ENCODE measurements at places on chromosomes 2 and 18.

DNA sequence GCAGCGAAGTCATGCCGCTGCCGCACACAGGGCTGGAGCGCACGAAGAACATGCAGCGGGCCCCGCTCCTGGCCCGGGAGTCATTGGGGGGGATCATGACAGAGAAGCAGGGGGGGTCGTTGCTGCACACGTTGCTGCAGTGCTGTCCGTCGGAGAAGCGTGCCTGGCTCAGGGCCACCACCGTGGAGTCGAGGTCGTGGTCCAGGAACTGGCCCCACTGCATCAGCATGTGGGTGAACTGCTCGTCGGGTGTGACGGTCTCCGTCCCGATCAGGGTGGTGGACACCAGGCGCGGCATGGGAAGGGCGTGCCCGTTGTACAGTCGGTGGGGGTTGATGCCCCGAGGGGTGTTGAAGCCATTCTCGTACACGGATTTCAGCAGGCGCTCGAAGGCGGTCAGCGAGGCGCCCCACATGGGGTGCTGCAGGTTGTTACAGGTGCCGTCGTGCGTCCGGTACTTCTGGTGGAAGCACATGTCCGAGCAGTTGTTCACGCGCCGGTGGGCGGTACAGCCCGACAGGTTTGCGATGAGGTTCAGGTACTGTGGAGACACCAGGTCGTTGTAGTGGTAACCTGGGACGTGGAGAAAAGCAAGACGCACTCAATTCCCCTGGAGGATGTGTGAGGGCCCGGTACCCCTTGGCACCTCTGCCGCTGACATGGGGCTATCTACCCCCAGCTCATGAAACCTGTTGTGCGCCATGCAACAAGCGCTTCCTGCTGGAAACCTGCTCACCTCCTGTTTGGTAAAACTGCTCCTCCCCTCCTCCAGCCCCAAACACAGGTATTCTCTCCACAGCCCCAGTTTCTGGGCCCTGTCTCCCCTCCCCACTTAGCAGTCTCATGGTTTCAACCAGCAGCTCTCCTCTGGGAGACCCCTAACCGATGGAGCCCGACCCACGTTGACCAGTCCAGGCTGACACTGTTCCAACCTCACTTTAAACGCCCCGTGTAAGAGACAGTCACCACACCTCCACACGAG, 94.9 kb downstream of the PXDN start:
- DNase-seq, result no peak

DNA sequence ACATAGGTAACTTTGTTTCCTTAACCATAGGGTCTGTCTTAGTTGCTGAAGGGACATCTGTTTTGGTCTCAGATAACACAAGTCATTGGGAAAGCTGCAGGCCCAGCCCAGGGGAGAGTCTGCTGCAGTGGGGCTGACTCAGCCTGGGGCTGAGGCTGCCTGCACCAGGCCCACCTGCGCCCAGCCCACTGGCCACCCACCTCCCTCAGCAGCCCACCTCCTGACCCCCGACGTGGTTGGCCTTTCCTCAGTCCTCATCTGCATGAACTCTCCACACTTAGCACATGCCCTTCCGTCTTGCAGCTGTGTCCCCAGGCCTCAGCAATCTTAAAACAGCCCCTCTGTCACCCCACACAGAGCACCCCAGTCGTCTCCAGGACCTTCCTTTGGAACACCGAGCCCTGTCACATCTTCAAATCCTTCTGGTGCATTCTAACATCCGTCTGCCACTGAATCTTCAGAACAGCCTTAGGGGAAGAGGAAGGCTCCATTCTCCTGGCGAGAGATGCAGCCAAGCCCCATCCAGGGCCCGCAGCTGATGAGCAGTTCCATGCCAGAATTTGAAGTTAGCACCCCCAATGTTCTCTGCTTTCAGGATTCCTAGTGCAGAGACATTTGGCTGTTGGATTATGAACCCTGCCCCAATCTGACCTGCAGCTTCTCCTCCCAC, 231.4 kb downstream of the SEPTIN10 start:
- no peak for DNase-seq

- no peak for DNase-seq
Observed at GRCh38 chr18:27250471-27250870, 65.4 kb upstream of the CHST9 start.

DNA sequence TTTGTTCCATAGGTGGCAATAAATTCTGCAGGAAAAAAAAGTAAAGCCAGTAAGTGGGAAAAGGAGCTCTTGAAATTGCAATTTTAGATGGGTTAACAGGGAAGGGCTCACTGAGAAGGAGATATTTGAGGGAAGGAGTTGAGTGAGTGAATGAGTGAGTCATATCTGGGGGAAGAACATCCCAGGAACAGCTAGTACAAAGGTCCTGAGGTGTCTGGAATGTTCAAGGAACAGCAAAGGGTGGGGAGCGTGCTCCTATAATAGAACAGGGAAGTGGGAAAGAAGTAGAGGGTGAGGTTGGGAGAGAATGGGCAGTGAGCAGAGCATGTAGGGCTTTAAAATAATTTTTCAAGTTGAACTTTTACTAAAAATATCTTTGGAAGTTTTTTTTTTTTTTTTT, 68.0 kb upstream of the PSME4 start:
- no peak for DNase-seq

GRCh38 chr18:44878335-44878734, 197.6 kb downstream of the SETBP1 start:
- DNase-seq, result no peak

DNA sequence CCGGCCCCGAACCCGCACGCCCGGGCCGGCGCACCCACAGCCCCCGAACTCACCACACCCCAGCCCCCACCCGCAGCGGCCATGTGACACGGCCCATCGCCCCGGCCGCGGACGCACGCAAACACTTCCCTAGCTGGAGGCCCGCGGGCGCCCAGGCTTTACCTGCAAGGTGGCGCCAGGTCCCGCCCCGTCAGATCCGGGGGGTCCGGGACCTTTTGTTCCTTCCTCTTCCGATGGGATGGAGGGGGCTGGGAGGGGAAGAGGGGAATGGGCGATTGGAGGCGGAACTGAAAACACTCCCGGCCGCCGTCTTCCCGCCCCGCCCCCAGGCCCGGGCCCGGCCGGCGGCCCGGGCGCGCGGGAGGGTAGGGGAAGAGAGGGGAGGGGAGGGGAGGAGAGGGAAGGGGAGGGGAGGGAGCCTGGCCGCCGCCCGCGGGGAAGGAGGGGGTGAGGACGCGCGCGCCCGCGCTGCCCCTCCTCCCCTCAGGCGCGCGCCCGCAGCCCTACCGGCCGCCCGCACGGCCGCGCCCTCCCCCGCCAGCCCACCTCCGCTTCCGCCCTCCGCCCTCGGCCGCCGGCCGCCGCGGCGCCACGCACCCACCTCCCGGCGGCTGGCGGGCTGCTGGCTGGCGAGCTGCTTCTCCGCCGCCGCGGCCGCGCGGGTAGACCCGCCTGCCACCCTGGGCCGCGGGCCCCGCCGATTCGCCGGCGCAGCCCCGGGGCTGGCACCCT, at the start of gene SMAD2:
TSS of gene SMAD2 (minus strand) at position 461 of the 732 bp plus-strand sequence. CDS start 33,903 bp downstream, outside the sequence.
- DNase-seq, result peak; percentile 58

GRCh38 chr18:21454725-21455124, 145.8 kb downstream of the ESCO1 start:
- no peak for DNase-seq

- DNase-seq, result no peak
Observed at GRCh38 chr2:53907582-53907981, 47.8 kb upstream of the GPR75 start.
